Gastrocnemius medialis (tissue), 4 donors: ENCODE measurements at places on chromosomes 13 and 19. TPM values are rescaled to one million over a fixed set of nuclear protein-coding genes. Genes with fewer than 3 reads are reported as not detected.

DNA sequence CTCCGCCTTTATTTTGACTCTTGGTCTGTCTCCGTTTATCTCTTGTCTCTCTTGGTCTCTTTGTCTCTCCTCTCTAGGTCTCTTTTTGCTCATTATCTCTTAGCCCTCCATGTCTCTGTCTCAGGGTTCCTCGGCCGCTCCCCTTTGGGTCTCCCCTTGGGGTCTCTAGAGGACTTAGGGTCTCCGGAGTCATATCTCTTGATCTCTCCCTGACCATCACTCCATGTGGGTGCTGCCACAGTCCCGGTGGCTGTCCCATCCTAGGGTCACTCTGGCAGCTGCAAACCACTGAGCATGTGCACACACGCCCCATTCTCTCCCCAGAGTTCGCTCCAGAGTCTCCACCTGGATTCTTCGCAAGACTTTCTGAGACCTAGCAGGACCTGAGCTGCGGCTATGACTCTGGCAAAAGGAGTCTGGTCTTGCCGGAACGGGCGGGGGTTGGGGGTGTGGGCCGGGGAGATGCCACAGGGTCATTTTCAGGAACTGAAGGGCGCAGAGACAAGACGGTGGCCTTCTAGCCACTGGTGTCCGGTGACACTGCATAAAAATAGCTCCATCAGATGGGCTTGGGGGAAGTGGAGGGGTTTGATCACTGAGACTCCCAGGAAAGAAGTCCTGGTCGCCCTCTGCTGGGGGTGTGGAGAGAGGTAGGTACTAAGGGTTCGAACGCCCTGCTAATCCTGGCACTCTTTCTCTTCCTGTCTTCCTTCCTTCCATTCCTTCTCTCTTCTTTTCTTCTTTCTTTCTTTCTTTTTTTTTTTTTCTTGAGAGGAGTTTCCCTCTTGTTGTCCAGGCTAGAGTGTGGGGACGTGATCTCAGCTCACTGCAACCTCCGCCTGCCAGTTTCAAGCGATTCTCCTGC, 1.2 kb upstream of the KCNA7 start:
- peak; percentile 86 for DNase-seq

GRCh38 chr19:12778017-12778904, 2.9 kb upstream of the HOOK2 start:
- DNase-seq: peak; percentile 66

- no peak for DNase-seq
Observed at GRCh38 chr13:42275098-42275471, 3.1 kb downstream of the AKAP11 start.

DNA sequence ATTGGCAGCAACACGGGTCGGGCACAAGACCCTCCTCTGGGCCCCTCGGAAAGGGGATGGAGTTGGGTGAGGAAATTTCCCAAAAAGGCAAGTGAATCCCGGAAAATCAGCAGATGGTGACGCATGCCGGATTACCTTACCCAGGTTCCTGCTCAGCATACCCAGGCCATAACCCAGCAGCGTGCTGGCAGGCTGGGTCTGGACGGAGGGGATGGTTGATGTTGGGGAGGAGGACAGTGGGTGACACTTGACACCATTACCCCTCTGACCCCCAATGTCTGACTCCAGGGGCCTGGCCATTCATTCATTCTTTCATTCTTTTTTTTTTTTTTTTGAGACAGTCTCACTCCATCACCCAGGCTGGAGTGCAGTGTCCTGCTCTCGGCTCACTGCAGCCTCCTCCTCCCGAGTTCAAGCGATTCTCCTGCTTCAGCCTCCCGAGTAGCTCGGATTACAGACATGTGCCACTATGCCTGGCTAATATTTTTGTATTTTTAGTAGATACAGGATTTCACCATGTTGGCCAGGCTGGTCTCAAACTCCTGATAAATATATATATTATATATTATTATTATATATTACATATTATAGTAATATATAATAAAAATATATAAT, 799 bp downstream of the PVR start:
- peak; percentile 17 for DNase-seq

DNA sequence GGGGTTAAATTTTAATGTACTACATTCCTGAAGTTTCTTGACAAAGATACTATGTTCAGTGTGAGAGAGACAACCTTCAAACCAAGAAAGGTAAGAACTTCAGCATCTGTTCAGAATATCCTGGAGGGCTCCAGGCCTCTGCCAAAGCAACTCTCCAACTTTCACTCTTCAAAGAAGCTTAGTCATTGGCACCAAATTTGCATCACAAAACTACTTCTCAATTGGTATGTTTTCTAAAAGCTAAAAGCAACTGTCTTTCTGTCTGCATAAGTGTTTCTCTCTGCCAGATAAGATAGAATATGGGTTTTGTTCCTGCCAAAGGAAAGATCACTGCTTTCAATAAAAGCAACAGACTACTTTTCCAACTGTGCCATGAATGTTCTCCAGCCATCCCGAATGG, 187.4 kb downstream of the SUCLA2 start:
- DNase-seq: no peak

DNA sequence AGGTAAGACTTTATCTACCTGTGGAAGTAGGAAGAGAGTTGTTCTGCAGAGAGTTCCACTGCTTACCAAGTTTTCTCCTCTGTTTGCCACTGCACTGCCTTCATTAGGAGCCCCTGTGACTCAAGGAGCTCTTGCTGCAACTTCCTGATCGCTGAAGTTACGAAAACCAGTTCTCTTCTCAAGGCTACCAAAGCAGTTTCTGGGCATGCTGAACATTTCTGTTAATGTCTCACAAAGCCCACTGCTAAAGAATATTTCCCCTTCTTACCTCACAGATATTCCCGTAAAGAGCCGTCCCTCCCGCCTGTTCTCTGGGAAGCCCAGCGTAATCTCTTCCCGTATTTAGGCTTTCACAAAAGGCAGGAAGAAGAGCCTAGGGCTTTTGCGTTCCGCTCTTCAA, 82.6 kb upstream of the OXGR1 start:
- DNase-seq: no peak

GRCh38 chr13:66106246-66106645, 1123.9 kb downstream of the PCDH9 start:
- no peak for DNase-seq

GRCh38 chr19:48487948-48488347, 18.8 kb downstream of the CYTH2 start:
- peak; percentile 56 for DNase-seq

DNA sequence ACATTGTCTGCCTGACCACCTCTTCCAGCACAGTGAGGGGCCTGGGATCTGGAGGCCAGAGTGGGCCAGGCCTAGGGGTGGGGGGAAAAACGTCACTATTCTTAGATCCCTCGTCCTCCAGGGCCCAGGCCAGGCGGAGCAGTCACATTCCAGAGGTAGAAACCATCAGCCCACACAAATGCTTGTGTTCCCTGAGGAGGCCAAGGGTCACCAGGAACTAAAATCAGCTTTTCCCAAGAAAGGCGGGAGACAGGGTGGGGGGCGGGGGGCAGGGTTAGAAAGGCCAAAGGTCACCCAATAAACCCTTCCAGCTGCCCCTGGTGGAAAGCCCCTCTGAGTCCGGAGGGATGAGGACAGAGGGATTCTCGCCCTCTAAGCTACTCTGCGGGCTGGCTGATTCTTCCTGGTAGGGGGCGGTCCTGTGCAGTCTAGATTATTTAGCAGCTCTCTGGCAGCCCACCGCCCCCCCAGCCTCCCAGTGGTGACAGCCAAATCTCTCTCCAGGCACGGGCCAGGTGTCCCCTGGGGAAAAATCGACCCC, 23.5 kb upstream of the CCL25 start:
- no peak for DNase-seq

- DNase-seq: peak; percentile 96
Observed at GRCh38 chr19:47661161-47661560, 52.1 kb upstream of the EHD2 start.

DNA sequence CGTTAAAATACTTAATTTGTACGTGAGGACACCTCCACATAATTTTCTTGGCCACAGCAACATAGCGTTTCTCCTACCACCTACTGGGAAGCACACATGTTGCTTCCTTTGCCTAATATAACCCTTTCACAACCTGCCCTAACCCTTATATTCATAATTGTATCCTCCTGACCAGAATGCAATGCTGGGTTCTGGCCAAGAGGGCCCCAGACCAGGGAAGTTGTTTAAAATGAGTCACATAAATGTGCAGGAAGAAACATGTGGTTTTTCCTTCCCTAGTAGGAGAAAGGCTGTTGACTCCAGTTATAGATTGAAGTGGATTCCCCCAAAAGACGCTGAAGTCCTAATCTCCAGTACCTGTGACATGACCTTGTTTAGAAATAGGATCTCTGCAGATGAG, 187.3 kb downstream of the NUFIP1 start:
- no peak for DNase-seq

The COX7A1 gene
- 241 TPM for total RNA-seq

The DLL3 gene
- total RNA-seq: not detected

The PRSS57 gene
- not detected for total RNA-seq

The SYCN gene
- not detected for total RNA-seq

The ZNF836 gene
- total RNA-seq: 3.3 TPM

The CYSLTR2 gene
- total RNA-seq: 0.09 TPM

The KLK1 gene
- 0.41 TPM for total RNA-seq
